ENCODE measurements at places on chromosomes 6 and 20. TPM values are rescaled to one million over a fixed set of nuclear protein-coding genes. Genes with fewer than 3 reads are reported as not detected.

The HSF2 gene
- 17.0 TPM for total RNA-seq

The SRSF6 gene
- 184 TPM for total RNA-seq

The ZNF217 gene
- 45.1 TPM for total RNA-seq

The SRMS gene
- total RNA-seq = not detected

The SLC35F1 gene
- total RNA-seq = not detected

The GJA1 gene
- 0.06 TPM for total RNA-seq

The BPIFB2 gene
- total RNA-seq = not detected

The HSPA12B gene
- not detected for total RNA-seq

The PREX1 gene
- 86.5 TPM for total RNA-seq

The ACOT8 gene
- total RNA-seq = 24.0 TPM

The PAX1 gene
- total RNA-seq = not detected

The SPAG4 gene
- 4.7 TPM for total RNA-seq

The CRISP2 gene
- total RNA-seq = not detected

The MDFI gene
- total RNA-seq = not detected

The LIN28B gene
- not detected for total RNA-seq

The PSORS1C2 gene
- not detected for total RNA-seq

The CST4 gene
- not detected for total RNA-seq

The PDYN gene
- total RNA-seq = not detected

The HRH3 gene
- not detected for total RNA-seq

The CYP39A1 gene
- not detected for total RNA-seq

The ADNP gene
- total RNA-seq = 74.7 TPM

The C20orf202 gene
- total RNA-seq = not detected

The MCUR1 gene
- total RNA-seq = 54.7 TPM

The PAK5 gene
- not detected for total RNA-seq

The LY6G6F gene
- total RNA-seq = not detected

The DCDC2 gene
- 0.27 TPM for total RNA-seq

The TSHZ2 gene
- total RNA-seq = 1.4 TPM

The VSX1 gene
- not detected for total RNA-seq

The NCR2 gene
- not detected for total RNA-seq

The PDE10A gene
- total RNA-seq = not detected

The ZNF391 gene
- 3.6 TPM for total RNA-seq

The SRSF12 gene
- total RNA-seq = 0.84 TPM

The TMEM63B gene
- 17.8 TPM for total RNA-seq

The MYBL2 gene
- 91.7 TPM for total RNA-seq

The TMEM170B gene
- 2.7 TPM for total RNA-seq

The RNF217 gene
- total RNA-seq = 0.13 TPM

The RNF144B gene
- total RNA-seq = 0.61 TPM

The TCF21 gene
- total RNA-seq = not detected

The NTSR1 gene
- total RNA-seq = not detected

The PRSS35 gene
- total RNA-seq = 0.06 TPM
